ENCODE measurements at places on chromosomes 12 and 14.

GRCh38 chr12:104182621-104183378 is 32.8 kb upstream of the TXNRD1 start:
- DNase-seq, result no peak

DNA sequence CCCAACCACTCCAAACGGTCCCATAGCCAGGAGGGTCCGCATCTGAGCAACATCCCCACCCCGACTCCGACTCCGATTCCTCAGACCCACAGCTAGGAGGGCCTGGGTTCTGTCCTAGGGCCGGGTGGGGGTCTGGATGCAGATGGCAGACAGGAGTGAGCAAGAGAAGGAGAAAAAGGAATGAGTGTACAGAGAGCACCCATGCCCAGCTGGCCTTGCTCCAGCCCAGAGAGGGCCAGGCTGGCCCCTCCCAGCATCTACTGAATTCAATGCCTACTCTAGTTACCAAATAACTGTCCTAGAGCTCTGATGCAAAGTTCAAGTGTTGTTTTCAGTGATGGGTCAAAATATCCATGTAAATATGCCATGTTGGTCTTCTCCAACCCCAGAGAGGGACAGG is 40.8 kb downstream of the VDR start:
- no peak for DNase-seq

DNA sequence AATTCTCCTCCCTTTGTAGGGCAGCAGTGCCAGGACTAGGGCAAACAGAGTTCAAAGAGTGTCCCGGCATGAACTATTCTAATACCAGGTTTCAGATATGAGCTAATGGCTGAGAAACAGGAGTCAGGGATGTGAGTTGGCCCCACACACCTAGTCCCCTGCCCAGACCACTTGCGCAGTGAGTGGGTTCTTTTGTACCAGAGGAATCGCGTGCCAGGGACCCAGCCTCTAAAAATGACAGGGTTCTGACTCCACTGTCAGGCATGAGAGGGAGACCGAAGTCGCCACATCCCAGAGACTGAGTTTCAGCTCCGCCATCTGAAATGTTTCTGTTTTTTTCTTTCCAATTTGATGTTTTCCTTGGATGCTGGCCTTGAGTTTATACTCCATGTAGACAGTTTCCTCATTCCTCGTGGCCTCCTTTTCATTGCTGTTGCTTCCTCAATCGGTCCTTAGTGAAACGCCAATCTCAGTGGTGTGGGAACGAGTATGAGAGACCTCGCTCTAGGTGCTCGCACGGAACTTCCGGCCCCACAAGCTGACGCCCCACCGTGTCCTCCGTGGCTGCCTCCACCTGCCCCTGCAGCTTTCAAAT is 31.5 kb downstream of the FBXL14 start:
- DNase-seq, result no peak

DNA sequence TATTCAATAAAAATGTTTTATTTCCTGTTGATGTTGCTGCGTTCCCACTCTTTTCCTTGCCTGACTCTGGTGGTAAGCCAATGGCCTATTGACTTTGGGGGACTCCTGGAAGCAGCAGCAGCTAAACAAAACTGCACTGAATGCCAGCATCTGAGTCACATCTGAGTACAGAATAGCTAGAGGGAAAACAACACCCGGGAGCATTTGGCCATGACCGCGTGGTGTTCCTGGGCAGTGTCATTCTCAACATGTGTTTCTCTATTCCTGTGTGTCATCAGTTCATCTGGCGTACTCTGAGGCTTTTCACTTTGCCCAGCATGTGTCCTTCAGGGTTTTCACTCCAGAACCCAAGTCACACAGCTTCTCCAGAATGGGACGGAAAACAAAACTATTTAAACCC is 238.8 kb downstream of the PAWR start:
- peak; percentile 91 for DNase-seq

- no peak for DNase-seq
These were observed 179.9 kb downstream of the ADCK1 start for GRCh38 chr14:77979666-77980351.

- peak; percentile 55 for DNase-seq
These were observed 25.0 kb upstream of the CIT start for GRCh38 chr12:119902084-119902509.
